ENCODE measurements at places on chromosomes 7 and 10.
A peak's percentile ranks its signal among the peaks of the same experiment; 100 is the strongest.

DNA sequence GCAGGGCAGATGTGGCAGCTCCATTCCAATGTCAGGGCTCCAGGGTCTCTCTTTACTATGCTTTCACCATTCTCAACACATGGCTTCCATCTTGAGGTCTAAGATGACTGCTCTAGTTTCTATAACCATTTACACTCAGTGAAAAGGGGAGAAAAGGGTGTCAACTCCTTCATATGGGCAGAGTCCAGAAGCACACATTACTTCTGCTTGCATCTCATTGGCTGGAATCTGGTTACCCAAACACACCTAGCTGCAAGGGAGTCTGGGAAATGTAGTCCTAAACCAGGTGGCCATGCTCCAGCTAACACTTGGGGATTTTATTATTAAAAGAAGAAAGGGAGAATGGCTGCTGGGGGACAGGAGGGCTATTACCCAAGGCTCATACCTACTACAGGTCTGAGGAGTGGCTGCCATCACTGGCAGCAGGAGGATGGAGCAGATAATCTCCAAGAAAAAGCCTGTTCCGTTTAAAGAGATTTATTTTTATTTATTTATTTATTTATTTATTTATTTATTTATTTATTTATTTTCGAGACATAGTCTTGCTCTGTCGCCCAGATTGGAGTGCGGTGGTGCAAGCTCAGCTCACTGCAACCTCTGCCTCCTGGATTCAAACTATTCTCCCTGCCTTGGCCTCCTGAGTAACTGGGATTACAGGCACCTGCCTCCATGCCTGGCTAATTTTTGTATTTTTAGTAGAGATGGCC is 29.1 kb upstream of the LBX1 start:
- no peak for DNase-seq

- no peak for DNase-seq
Observed at GRCh38 chr7:158646766-158647474, 57.7 kb downstream of the NCAPG2 start.

DNA sequence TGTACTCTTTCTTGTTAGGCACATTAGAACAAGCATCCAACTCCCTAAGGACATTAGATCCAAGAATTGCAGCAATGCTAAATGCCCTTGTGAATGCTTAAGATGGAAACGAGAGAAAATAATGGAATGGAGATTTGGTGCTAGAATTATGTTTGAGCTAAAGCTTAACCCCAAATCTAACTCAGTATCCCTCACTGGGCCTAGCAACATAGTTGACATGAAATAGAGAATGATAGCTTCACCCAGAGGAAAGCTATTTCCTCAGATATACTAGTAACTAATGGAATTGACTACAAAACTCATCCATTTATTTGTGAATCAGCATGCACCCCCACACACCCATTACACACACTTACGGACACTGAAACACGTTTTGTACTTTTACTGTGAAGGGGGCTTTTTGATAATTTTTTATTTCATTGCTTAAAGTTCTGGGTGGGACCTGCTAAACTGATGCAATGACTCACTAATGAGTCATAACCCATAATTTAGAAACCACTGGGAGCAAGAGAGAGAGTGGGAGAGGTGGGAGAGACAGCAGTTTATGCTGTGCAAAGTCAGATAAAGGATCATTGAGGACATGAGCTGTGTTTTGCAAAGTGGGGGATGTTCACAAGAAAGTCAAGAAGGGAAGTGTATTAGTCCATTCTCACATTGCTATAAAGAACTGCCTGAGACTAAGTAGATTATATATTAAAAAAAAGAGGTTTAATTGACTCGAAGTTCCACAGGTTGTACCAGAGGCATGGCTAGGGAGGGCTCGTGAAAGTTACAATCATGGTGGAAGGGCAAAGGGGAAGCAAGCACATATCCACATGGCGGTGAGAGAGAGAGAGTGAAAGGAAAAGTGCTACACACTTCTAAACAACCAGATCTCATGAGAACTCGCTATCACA is 382.7 kb downstream of the SFMBT2 start:
- DNase-seq: no peak

DNA sequence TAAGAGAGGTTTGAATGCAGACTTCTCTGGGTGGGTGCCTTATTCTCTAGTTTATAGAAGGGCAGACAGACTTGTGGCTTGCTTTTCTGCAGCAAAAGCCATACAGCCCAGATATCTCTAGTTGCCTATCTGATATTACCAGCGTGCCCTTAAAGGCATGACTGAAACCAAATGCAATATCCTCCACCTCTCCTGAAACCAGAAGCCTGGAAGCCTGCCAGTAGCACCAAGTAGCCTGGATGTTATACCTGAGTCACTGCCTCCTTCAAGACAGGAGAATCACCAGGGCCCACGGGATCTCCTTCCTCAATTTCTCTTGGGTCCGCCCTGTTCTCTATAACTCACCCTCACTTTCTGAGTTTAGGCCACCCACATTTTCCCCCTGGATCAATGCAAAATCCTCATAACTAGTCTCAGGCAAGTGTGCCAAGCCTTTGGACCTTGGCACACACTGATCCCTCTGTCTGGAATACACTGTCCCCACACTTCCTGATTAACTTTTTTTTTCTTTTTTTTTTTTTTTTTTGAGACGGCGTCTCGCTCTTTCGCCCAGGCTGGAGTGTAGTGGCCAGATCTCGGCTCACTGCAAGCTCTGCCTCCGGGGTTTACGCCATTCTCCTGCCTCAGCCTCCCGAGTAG is 638.4 kb downstream of the GALNT17 start:
- DNase-seq: no peak

DNA sequence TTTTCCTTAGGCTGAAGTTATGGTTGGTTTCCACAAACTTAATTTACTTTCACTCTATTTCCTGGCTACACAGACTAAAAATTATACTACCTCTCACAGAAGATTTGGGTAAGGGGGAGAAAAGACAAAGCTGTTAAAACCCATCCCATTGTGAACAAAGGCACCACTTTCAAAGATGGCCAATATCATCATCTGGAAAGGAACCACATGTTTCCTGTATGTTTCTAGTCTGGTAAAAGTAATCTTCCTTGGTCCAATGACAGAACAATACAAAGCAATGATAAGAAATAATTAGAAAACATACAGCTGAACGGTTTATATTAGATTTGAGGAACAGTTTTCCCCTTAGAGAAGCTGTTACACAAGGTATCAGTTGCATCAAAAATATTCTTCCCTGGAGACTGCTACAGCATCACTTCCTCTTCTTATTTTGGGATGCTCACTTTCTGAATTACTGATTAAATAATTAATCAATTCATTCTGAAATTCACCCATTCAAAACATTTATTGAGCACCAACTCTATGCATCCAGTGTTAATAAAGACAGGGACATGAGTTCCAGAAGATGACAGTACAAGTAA is 8.5 kb upstream of the SFR1 start:
- DNase-seq: no peak

DNA sequence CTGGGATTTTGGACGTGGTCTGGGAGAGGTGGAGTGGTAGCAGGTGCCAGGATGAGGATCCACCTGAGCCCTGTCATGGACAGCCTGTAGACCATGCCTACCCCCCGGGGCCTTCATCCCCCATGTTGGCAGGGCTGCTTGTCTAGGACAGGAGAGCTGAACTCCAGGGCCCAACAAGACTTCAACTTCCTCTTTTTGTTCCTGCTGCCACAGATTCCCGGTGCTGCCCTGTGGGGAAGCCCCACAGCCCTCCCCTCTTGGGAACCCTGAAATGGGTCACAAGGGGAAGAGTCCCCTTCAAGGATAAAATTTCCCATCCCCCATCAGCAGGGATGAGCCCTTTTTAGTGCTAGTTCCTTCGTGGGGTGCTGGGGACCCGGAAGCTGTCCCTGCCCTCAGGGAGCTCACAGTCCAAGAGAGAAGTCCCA is 1.3 kb upstream of the CUEDC2 start:
- no peak for DNase-seq

GRCh38 chr10:75506930-75507329 is 75.5 kb downstream of the LRMDA start:
- DNase-seq: no peak

DNA sequence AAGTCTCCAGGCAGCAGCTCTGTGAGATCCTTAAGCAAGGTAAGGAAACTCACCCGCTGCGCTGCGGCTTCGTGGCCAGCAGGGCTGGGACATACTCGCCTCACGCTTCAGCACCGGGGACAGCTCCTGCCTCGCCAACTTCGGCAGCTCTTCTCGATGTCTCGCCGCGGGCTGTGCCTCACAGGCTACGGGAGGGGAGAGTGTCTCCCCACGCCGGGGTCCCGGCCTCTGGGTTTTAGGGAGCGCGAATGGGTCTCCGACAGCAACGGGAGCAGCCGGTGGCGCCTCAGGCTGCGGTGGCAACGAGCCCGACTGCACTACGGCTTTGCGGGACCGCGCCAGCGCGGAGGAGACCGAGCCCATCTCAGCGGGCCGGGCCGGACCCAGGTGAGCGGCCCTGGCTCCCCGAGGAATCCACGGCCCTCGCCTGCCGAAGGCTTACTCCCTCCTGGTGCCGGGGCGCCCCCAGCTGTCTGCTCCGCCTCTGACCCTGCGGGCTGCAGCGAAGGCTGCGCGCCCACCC is 62.4 kb downstream of the LSM5 start:
- DNase-seq: peak; percentile 27

- DNase-seq: no peak
Observed at GRCh38 chr7:155953781-155954549, 141.7 kb upstream of the SHH start.

- DNase-seq: no peak
Observed at GRCh38 chr10:48690791-48691660, 6.4 kb downstream of the WDFY4 start.

DNA sequence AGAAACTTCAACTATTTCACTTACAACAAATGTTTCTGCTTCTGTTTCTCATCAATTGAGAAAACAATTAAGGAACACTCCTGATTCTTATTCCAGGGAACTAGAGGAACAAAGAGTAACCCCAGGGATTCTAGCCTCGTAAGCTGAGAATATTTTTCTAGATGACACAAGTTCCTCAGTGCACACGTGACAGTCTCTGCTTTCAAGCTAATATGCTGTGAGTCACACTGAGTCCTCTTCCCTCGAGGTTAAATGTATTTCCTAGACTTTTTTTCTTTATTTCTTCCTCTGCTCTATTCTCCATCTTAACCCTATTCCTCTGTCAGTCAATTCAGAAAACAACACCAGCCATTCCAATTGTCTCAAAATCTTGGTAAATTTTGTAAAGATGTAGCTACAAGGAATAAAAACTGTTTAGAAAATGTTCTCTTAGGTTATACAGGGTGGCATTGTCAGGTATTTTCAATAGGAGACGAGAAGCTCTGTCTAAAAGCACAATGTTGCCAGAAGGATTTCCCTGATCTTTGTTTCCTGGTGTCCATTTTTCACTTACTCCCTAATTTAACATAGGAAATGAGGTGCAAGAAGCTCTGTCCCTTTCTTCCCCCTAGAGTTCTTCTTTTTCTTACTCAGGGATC is 5.8 kb upstream of the C1GALT1 start:
- DNase-seq: no peak

All from stimulated activated CD8-positive, alpha-beta memory T cell treated with anti-CD3 and anti-CD28 coated beads, Interleukin-7, amount 100 ng/mL, for 24 hours (primary cell).